Stimulated activated CD8-positive, alpha-beta memory T cell treated with anti-CD3 and anti-CD28 coated beads, Interleukin-2, amount 100 ng/mL, for 48 hours (primary cell): ENCODE measurements at places on chromosomes 3 and 15.

- no peak for DNase-seq
Measured at GRCh38 chr15:39149636-39150150, 431.2 kb upstream of the THBS1 start.

- no peak for DNase-seq
Measured at GRCh38 chr3:122697952-122698620, 17.4 kb downstream of the PARP14 start.

GRCh38 chr3:192169332-192169915 is 557.9 kb downstream of the FGF12 start:
- no peak for DNase-seq

DNA sequence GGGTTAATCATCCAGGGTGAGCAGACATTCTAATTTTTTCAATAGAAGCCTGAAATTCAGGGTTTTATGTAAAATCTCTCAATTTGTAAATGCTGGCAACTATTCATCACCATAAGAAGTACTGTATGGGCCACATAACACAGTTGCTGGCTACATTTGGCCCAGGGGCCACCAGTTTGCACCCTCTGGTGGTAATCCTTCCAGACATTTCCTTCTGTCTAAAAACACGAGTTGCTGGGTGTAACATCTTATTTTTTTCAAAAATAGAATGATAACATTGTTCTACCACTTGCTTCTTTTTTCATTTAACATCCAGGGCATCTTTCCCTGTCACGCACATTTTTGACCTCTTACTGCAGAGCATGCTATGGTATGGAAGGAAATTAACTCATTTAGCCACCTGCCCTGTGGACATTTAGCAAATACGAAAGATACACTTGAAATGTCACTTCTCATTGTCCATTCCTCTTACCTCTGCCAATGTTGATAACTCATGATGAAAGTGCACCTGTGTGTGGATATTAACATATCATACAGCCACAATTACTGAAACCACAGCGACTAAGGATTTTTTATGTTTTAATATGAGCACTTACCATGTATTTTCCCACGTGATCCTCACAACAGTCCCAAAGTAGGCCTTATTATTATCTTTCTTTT is 117.5 kb upstream of the ARHGEF3 start:
- DNase-seq, result no peak

DNA sequence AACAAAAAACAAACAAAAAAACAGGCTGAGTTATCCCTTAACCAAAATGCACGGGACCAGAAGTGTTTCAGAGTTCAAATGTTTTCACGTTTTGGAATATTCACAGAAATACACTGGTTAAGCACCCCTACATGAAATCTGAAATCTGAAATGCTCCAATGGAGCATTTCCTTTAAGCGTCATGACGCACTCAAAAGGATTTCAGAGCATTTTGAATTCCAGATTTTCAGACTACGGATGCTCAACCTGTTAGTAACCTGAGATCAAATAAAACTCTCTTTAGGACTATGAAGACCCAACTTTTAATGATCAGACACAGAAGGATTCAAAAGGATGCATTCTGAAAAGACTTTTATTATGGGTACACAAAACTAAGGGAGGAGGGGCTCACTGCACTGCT is 9.6 kb downstream of the CLPX start:
- no peak for DNase-seq

- DNase-seq, result no peak
Measured at GRCh38 chr15:54528021-54528420, 549.8 kb downstream of the UNC13C start.

GRCh38 chr15:29770796-29771195 is 51.5 kb downstream of the TJP1 start:
- no peak for DNase-seq

DNA sequence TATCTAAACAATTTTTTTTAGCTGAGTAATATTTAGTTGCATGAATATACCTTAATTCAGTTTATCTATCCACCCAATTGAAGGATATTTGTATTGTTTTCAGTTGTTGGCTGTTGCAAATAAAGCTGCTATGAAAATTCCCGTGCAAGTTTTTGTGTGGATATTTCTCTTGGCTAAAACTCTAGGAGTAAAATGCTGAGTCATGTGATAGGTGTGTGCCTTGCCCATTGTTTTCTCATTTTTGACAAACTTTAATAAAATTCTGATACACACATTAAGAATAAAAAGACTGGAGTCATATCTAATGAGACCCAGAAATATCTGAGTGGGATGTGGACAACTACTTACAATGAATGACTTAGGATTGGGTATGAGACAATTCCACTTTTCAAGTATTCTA is 78.6 kb downstream of the MDFIC2 start:
- DNase-seq, result no peak

DNA sequence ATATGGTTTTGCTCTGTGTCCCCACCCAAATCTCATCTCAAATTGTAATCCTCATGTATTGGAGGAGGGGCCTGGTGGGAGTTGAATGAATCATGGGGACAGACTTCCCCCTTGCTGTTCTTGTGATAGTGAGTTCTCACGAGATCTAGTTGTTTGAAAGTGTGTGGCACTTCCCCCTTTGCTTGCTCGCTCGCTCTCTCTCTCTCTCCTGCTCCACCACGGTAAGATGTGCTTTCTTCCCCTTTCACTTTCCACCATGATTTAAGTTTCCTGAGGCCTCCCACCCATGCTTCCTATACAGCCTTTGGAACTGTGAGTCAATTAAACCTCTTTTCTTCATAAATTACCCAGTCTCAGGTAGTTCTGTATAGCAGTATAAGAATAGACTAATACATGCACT is 60.7 kb downstream of the GSK3B start:
- DNase-seq, result no peak

DNA sequence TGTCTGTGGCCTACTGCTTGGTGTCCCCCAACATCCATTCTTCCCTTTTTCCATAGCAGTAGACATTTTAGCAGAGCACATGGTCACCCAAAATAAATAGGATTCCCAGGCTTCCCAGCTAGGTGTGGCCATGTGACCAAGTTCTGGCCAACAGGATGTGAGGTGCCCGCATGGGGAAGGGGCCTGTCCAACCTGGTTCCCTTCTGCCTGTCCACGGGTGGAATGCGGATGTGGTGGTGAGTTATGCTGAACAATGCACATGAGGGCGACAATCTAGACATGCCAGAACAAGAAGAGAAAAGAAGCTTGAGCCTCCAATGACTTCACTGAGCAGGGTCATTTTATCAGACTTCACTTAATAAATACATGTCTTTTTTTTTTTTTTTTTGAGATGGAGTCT is 77.6 kb upstream of the DLG1 start:
- DNase-seq, result no peak
